Activated CD4-positive, alpha-beta T cell treated with anti-CD3 and anti-CD28 coated beads for 48 hours (primary cell): ENCODE measurements at places on chromosomes 2 and 18.

DNA sequence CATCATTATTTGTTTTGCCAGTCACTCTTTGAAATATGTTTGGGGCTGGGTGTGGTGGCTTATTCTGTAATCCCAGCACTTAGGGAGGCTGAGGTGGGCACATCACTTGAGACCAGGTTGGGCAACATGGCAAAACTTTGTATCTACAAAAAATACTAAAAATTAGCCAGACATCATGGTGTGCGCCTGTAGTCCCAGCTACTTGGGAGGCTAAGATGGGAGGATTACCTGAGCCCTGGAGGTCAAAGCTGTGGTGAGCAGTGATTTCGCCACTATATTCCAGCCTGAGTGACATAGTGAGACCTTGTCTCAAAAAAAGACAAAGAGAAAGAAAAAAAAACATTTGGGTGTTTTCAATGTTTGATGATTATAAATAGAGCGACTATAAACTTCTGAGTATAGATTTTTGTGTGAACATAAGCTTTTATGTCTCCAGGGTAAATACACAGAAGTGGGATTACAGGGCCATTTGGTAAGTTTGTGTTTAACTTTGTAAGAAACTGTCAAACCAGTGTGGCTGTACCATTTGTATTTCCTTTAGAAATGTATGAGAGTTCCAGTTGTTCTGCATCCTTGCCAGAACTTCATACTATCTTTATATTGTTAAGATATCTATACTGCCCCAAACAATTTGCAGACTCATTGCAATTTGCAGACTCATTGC, 15.8 kb downstream of the BIRC6 start:
- DNase-seq = no peak

DNA sequence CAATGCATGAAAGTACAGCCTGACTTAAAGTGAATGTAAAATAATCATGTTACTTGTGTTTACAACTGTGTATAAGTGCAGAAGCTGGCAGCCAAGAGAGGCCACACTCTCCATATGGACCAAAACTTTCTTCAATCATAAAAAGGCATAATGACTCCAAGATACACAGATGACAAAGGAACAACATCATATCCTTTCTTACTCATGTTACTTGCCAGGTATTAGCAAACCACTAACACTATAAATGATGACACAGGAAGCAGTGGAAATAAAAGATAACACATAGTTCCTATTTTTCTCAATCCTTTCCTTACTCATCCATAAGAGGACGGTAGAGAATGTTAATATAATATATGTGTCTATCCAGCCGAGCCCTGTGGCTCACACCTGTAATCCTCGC, 400.0 kb upstream of the CDH2 start:
- no peak for DNase-seq

DNA sequence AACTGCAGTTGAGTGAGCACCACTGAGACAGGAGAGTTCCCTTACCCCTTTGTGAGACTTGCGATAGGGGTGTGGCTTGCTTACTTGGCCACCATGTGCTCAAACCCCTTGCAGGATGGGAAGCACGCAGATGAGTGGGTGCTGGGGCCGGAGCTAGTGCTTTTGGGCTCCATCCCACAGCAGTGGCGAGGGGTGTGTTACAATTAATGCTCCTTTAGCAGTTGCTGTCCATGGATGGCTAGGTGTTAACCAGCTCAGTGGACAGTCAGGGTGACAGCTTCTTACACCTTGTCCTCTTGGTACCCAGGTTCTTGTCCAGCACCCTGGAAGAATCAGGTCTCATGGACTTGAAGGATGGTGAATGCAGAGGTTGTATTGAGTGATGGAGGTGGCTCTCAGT, 103.9 kb downstream of the SH3RF3 start:
- DNase-seq = no peak

DNA sequence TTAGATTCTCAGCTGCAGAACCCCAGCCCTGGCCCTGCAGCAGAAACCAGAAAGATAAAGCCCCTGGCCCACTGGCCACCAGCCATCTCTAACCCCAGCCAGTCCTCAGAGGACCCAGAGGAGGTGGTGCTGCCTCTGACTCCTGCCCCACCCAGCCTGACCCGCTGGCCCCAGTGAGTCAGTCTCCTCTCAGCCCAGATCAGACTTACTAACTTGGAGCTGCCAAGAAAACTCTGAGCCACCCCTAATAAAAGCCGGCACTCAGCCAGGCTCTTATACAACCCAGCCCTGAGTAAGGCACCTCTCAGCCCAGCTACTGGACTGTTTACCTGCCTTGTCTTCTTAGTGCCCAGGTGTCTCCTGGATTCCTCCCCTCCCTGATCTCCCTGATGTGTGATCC, 2.0 kb downstream of the SLC14A2 start:
- no peak for DNase-seq

DNA sequence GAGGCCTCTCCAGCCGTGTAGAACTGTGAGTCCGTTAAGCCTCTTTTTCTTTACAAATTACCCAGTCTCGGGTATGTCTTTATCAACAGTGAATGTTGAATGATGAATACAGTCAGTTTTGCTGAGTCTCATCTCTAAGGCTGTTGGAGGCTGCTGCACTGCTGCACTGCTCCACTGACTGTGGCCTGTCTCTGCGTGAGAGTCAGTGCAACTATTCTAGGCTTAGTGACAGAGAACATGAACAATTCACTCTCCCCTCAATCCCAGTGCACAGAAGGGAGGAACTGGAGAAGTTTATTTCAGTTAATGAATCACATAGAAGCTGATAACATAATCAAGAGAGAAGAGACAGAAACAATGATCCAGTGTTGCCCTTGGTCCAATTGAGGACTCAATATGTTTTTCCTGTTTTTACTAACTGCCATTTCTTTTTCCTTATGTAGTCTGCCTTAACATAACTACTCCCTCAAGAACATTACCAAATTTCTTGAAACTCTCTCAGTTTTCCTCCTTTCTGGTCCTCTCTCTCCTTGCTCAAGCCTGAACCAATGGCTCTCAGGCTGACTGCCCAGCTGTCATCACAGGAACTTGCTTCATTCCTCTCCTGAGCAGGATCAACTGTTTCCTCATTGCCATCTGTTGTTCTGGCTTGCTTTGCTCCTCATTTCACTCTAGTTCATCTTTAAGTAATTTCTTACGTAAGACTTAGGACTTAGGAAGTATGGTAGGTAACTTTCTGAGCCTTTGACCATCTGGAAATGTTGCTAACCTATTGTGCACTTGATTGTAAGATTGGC, 483.2 kb downstream of the METTL4 start:
- DNase-seq = no peak

GRCh38 chr18:657311-658000, at the start of gene TYMS:
Gene TYMS, plus strand, starts transcription at chr18:657653. Its CDS starts 90 bp downstream, at chr18:657743.
- DNase-seq = peak; percentile 68

DNA sequence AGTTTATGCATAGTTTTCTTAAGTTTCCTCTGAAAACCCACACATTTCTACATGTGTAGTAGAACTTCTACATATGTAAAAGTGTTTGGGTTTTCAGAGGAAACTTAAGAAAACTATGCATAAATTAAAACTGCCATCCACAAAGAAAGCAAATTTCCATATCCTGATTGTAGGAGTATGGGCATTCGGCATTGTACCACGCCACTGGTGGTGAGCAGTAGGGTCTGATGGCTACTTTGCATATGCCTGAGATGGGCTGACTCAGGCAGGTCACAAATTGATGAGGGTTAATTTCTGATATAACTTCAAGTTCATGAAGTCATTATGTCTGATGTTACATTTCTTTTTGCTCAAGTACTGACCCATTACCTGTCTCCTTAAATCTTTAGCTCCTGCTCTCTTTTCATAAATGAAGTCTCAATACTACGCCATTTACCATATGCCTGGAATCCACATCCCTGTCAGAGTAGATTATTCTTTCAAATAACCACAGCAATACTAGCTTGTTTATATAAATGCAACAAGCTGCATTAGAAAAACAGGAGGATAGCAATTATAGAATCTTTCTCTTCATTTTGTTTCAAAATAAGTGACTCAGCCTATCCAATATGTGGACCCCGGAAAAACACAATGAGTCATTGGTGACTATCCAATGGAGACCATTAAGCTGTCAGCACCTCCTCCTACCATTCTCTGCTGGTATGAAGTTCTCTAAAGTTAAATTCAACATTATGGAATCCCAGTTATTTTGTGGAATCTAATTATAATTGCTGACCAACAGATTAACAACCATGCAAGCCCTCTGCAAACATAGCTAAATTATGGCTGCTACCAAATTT, 355.2 kb upstream of the UBE2E3 start:
- DNase-seq = no peak

GRCh38 chr2:197777823-197778407, 7.2 kb downstream of the BOLL start:
- DNase-seq = peak; percentile 24

DNA sequence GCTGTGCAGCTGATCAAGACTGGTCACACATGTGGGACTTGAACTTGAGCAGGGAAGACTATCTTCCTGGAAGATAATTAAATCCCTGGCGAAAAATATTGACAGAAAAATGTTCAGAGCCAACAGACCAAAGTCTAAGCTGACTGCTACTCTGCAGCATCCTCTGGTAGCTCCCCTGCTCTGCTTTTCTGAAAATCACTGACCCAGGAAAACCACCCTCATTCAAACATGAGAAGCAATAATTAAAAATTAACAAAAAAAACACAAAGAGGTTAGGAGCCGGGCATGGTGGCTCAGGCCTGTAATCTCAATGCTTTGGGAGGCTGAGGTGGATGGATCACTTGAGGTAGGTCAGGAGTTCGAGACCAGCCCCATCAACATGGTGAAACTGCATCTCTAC, 151.9 kb downstream of the SCG2 start:
- DNase-seq = no peak
